HepG2 (cell line): ENCODE measurements at places on chromosomes 3 and 15.

DNA sequence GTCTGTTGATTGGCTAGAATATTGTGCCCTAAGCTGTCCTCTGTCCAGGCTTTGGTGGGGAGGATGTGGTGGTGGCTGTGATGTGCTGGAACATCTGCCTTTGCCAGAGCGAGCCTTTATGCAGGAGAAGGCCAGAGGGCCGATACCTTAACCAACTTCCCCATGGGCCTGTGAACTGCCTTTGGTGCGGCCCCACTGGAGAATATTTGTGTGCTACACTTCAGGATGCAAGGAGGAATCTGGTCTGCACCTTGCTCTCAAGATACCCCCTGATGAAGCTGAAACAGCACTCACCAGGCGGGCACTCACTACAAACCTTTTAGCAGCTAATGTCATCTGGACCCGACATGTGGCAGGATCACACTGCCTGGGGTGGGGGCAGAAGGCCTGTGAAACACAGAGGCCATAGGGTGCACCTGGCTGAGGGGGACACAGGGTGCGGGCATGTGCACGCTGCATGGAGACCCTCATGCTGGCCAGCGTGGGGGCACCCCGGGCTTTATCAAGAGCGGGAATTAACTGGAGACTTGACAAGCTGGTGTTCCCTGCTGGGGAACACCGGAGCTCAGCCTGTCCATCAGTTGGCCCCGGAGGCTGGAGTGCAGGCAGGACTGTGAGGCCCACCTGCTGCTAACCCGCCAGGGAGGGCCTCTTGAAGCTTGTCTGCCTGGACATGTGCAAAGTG is 16.4 kb downstream of the PRR23E start:
- DNase-seq, result no peak

DNA sequence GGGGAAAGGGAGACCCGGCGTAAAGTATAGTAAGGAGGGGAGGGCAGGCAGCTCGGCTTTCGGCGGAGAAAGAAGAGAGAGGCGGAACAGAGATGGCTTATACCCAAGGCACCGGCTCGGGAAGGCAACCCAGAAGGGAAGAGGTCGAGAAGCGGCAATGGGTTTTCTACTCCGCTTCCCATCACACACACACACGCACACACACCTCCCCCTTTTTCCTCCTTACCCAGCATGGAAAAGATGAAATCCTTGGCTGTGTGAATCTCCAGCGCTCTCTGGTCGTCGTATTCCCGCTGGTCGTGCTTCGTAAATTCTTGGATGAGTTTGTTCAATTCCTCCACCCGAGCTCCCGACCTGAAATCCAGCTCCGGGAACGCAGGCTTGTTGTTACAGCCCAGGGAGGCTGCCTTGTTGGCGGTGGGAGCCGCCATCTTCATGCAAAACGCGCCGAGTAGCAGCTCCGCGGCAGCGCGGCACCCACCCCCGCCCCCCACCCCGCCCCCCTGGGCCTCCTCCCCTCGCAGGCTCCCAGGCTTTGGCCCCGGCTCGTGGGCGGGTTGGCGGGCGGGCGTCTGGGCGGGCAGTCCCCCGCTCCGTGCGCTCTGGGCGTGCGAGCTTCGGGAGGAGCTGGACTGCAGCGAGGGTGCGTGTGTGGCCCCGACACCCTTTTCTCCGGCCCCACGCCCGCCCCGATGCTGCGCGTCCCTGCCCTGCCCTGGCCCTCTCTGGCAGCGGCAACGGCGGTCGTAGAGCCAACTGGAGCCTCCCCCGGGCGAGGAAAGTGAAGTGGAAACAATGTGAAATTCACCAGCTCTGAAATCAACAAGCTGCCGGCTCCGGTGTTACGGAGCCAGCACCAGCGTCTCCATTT is at the start of gene MB21D2:
Gene MB21D2, minus strand, starts transcription at position 453 of the 871 bp plus-strand sequence. Its CDS starts 16 bp downstream, at position 437.
- peak; percentile 47 for DNase-seq

DNA sequence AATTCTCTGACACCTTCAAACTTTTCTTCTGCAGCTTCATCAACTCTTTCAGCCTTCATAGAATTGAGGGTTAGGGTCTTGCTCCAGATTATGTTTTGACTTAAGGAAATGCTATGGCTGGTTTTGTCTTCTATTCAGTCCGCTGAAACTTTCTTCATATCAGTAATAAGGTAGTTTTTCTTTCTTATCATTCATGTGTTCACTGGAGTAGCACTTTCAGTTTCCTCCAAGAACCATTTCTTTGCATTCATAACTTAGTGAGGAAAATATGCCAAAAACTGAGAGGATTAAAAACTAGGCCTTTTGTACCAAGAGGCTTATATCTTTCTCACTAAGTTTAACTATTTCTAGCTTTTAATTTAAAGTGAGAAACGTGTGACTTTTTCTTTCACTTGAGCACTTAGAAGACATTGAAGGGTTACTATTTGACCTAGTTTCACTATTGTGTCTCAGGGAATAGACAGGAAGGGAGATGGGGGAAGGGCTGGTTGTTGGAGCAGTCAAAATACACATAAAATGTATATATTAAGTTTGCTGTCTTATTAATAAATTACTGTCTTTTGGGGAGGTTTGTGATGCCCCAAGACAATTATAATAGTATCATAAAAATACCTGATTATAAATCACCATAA is 1110.1 kb downstream of the TBL1XR1 start:
- no peak for DNase-seq

DNA sequence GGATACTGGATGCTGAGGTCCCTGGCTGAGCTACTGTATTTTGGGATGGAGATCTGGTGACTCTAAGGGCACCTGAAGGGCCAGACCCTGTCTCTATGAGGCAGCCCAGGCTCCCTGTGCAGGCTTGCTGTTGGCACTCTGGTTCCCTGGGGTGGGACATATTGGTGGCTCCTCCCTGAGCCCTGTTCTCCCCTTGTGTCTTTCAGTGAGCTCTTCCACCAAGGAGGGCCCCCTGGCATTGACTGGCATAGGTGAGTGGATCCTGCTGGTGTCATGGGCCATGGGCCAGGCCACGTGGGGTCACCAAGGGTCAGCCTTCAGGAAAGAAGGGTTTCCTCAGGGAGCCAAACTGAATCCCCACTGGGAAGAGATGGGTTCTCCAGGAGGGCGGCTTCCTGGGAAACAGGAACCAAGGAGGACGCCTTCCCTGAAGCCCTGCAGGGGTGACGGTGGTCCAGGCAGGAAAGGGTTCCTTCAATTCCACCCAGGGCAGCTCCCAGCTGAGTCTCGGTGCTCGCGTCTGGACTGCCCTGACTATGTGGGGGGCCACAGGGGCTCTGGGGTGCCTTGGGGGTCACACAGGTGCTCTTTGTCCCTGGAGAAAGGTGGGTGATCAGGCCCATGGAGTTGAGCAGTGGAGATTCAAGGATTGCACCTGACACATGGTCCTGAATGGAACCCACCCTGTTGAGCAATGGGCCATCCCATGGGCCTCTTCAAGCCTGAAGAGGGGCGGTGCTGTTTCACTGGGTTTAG is 220.4 kb downstream of the SNRPN start:
- no peak for DNase-seq

DNA sequence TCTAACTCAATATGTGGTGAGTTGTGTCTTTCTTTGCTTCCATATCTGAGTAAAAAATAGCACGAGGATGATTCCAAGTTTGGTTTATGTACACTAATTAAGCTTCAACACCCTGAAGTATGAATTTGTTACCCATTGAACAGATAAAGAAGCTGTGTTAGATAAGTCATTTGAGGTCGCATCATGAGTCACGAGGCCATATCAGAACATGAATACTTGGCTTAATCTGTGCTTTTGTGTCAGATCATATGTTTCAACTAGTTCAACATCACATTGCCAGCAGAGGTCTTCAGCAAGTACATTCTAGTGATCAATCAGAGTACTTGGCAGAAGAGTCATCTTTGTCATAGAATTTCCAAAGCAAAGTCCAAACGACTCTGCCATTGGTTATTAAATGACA is 26.3 kb upstream of the MITF start:
- DNase-seq, result no peak
